ENCODE measurements at places on chromosomes 13 and 19. TPM values are rescaled to one million over a fixed set of nuclear protein-coding genes. Genes with fewer than 3 reads are reported as not detected.

Gene ZNF534
- not detected for total RNA-seq

Gene AMER2
- total RNA-seq: not detected

Gene ZNF835
- total RNA-seq: not detected

Gene GPR4
- 0.86 TPM for total RNA-seq

Gene CD79A
- 0.11 TPM for total RNA-seq

Gene NXNL1
- total RNA-seq: not detected

Gene EBI3
- total RNA-seq: 0.09 TPM

Gene FUT1
- 9.8 TPM for total RNA-seq

Gene ANKRD24
- 0.17 TPM for total RNA-seq

Gene DIRAS1
- total RNA-seq: 0.33 TPM

Gene KLK2
- total RNA-seq: not detected

Gene C19orf12
- 18.1 TPM for total RNA-seq

Gene SPHK2
- total RNA-seq: 4.9 TPM

Gene ZNF653
- total RNA-seq: 6.9 TPM

Gene ADAMTS10
- total RNA-seq: 11.1 TPM

Gene PRTN3
- total RNA-seq: not detected

Gene KLK8
- total RNA-seq: not detected

Gene FSD1
- 2.6 TPM for total RNA-seq

Gene CAPN12
- total RNA-seq: 0.22 TPM

Gene RDH8
- total RNA-seq: not detected

Gene ELANE
- total RNA-seq: not detected

Gene RUBCNL
- 0.17 TPM for total RNA-seq

Gene CACNG6
- total RNA-seq: 0.69 TPM

Gene PSG7
- not detected for total RNA-seq

Gene ZNF83
- 27.1 TPM for total RNA-seq

Gene BRD4
- total RNA-seq: 9.8 TPM

Measured in dermis lymphatic vessel endothelial cell (primary cell).